Esophagus squamous epithelium (tissue), 5 donors: ENCODE measurements at places on chromosomes 13 and 19.

- DNase-seq = no peak
Observed at GRCh38 chr19:8129061-8129618, 20.3 kb downstream of the FBN3 start.

- DNase-seq = no peak
Observed at GRCh38 chr13:97228850-97229521, 6.9 kb downstream of the MBNL2 start.

DNA sequence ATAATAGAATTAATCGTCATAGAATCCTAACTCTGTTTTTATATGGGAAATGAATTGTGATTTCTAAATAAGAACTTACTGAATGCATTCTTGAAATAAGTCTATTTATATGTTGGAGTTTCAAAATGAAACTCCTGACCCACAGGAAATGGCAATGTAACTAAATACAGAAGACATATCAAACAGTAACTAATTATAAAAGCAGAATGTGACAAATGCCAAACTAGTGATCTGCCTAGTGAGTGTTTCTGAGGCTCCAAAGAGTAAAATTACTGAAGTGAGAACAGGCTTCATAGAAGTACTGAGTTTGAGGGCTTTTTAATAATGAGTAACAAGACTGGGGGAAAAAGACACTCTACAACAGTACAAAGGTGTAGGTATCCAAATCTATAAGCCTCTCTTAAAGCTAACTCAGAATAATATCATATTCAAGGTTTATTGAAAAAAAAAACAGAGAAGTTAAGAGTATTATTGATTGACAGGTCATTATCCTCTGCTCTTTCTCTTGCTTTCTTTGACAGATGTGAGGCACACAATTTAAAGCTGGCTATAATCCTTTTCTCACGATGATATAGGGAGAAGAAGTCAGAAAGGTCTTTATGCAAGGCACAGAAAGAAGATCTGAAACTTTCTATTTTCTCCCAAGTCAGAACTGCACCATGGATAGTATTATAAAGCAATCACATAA lies 17.4 kb upstream of the ATXN8OS start:
- DNase-seq = no peak

DNA sequence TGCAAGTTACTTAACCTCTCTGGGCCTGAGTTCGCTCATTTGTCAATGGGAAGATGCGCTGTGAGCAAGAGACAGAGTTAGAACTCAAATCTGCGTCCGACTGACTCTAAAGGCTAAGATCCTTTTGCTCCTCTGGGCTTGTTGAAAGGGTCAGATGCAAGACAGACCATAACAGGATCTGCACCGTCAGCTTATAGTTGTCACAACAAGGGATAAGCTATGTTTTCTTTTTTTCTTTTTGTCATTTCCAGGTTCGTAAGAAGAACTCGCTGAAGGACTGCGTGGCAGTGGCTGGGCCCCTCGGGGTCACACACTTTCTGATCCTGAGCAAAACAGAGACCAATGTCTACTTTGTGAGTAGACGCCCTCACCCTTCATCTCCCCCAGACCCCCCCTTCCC lies 1.1 kb downstream of the PPAN start:
- DNase-seq = no peak

GRCh38 chr13:49791711-49792549 lies 552 bp downstream of the KPNA3 start:
- no peak for DNase-seq

DNA sequence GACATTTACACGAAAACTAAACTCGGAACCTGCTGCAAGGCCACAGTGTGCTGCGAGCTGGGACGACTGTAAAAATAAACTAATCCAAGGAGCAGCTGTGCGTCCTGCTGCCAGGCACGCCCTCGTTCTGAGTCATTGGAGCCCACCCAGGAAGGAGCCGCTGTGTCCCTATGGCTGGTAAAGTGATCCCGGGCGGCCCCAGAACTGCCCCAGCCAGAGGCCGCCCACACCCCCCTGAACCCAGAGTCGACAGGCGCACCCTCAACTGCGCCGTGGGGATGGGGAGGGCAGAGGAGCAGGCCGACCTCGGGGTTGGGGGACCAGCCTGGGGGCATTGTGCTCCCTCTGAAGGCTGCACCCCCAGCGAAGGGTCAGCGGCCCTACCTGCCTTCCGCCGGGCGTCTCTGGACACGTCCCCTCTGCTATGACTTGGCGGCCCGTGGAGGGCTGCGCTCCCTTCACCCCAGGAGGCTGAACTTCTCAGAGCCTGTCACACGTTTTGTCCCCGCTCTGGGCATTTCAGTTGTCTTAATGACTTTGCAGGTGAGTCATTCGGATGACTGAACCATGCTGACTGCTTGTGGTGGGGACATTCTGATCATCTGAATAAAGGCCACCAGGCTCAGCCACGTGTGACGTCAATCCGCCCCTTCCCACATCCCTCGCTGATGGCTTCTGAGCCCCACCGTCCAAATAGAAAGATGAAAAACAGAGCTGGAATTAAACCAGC lies 42.7 kb downstream of the ADPRHL1 start:
- no peak for DNase-seq

- no peak for DNase-seq
Observed at GRCh38 chr13:60976367-60976766, 439.3 kb downstream of the PCDH20 start.

DNA sequence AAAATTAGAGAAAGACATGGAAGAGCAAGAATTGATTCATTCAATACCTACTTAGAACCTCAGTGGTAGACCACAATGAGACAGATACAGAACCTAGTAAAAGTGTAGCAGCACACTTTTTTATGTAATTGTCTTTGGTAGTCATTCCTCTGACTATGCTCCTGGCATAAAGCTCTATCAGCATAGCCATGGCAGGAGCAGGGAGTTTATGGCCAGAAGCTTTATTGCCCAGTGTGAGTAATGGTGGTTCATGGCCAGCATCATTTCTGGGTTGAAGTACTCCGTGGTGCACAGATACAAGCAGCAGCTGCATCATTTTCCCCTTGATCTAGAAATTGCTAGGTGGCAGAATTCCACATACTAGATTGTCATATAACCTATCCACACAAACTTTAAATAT lies 352.6 kb downstream of the TBC1D4 start:
- DNase-seq = no peak

DNA sequence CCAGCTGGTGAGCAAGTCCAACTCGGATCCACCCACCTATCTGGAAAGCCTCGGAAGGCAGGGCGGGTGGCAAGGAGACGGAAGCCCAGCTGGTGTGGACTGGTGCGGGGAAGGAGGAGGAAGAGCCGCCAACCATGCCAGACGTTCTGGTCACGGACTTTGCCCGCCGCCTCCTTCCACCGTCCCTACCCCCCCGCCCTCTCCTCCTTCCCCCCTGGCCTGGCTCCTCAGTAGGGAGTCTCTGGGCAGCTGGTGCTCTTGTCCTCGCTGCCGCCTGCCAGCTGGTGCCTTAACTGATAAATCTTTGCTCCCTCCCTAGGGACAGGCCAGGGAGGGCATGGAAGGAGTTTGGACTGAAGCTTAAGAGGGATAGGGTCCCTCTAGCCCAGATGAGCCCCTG lies 4.8 kb downstream of the SYNGR4 start:
- DNase-seq = no peak

- DNase-seq = no peak
Observed at GRCh38 chr13:41645331-41645730, 188.0 kb downstream of the RGCC start.

DNA sequence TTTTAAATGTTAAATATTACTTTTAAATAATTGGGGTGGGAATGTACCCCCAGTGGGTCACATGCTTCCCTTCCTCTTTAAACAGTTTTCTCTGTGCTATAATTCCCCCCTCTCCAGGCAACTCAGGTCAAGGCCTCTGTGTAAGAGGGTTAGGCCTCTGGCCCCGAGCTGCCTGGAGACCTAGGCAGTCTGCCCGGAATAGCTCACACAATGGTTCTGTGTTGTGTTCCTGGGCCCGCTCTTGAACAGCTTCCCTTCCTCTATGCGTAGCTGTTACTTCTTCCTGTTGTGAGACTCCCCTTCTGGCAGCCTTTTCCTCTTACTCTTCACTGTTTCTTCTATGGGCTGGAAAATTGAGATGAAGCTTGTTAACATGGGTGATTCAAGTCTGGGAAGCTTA lies 14.8 kb upstream of the ZNF492 start:
- DNase-seq = no peak

DNA sequence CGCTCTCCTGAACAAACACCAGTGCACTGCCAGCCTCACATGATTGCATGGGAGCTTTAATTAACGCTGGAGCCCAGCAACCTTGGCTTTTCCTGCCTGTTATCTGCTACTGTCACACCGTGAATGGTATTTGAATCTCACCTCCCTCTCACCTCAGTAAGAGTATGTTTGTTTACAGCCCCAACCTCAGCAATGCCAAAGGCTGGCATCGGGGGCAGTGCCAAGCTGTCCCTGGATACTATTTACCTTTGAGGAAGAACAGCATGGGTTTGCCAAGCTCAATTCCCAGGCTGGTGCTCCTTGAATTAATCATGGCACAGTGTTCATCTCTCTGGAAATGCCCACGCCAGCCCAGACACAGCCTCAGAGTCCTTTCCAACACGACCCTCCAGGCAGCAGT lies 57.2 kb upstream of the SERPINE3 start:
- DNase-seq = no peak

- DNase-seq = no peak
Observed at GRCh38 chr19:50977626-50978025, 6.1 kb downstream of the KLK7 start.

DNA sequence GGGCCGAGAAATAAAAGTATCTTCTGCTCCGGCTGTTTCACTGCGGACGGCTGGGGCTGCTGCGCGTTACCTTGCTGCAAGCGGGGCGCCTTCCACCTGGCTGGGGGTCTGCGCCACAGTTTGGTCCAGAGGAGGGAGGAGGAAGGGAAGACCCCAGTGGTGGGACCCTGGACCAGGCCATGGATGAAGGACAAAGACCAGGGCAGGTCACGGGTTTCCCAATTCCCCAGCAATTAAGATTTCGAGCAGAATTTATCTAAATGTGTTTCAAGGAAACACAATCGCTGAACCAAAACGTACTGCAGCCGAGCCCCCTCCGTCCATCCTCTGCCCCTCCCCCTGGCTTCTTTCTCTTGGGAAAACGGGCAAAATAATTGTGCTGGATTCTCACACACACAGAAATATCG lies 2.9 kb downstream of the SOX1 start:
- no peak for DNase-seq

GRCh38 chr13:48873587-48873986 lies 102.1 kb upstream of the FNDC3A start:
- no peak for DNase-seq

DNA sequence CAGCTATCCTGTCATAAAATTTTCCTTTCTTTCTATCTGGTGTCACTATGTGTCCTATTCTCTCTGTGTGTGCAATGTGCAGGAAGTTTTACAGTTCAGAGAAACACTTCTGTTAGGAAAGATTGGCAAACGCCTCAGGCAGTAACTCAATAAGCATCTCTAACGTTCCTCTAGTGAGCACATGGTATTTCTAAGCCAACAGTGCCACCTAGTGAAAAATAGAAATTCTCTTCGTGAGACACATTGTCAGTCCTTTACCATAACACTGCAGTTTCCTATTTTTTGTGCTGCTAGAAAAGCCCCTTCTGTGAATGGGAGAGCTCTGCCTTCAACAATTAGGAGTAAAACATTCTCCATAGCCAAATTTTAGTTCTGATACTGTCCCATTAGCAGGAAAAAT lies 50.7 kb downstream of the ZNF723 start:
- DNase-seq = no peak

DNA sequence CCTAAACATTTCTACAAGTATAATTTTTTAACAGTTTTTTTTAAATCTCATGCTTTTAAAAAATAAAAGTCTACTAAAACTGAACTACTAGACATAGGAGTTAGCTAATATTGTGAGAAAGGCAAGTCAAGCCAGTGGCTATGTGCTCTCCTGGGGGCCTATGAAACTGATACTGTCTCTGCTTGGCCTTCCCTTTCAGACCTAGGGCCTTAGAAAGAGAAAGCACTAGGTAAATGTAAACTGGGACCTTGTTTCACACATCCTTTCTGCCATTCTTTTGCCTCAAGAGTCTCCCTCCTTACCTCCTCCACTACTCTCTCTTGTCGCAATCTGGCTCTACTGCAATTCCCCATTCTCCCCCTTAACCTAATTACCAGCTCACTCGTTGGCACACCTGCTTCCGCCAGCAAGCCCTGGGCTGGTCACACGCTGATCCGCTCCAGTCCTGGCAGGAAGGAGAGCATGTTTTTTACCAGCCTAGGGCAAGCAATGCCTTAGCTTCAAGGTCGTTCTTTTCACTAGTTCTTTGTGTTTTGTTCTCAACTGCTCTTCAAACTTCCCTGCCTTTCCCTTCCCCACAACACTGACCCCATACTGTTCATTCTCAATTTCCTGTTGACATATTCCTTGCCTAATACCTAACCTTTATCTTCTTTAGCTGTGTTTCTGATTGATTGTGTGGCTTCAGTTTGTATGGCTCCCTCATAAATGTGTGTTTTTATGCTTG lies 23.1 kb downstream of the TBC1D4 start:
- DNase-seq = no peak

GRCh38 chr19:42092350-42092749 lies 16.4 kb downstream of the ZNF574 start:
- no peak for DNase-seq

DNA sequence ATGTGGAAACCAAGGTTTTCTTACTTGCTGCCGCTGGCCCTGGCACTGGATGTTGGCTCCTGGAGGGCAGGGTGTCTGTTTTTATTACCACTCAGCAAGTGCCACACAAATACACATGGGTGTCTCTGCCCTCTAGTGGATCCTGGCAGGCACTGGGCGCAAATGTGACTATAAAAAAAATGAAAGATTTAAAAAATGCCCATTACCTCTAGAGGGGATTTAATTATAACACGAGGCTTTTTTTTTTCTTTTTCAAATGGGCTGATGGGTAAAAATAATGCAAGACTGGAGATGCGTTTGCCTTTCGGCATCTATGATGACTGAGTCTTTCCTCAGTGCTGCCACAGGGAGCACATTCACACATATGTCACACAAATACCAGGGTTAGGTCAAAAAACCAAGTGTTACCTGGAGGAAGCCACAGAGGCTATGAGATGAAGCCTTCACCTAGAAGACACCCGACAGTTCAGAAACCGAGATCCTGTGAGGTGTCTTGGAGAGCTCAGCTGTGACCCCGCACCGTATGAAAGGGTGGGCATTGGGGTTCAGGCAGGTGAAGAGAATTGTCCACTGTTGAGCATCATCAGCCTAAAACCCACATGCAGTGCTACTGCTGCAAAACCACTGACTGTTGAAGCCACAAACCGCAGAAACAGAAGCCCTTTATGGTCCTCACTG lies 25.7 kb downstream of the CHAMP1 start:
- DNase-seq = no peak

GRCh38 chr19:41136636-41137455 lies 22.6 kb downstream of the CYP2F1 start:
- DNase-seq = no peak

GRCh38 chr13:74755065-74755464 lies 620.9 kb upstream of the KLF12 start:
- DNase-seq = no peak

DNA sequence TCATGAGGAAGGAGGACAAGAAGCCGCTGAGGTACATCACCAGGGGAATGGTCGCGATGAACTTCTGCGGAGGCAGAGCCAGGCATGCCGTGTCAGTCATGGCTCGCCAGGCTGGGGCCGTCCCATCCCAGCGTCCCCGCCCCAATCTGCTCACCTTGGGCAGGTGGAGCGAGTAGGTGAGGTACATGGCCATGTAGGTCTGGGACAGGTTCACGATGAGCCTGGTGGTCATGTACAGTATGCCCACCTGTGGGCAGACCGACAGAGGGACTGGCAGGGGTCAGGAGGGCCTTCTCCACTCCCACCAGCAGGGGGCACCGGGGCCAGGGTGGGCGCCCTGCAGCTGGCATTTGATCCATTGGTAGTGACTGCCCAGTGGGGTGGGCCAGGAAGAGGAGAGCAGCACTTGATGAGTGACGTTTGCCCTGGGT lies 8.3 kb downstream of the TEKTIP1 start:
- DNase-seq = no peak
